ENCODE measurements at places on chromosomes 6 and 20. TPM values are rescaled to one million over a fixed set of nuclear protein-coding genes. Genes with fewer than 3 reads are reported as not detected.

DCDC2 gene
- total RNA-seq, result 2.5 TPM

DCBLD1 gene
- total RNA-seq, result 24.0 TPM

HLA-F gene
- 4.3 TPM for total RNA-seq

SMIM28 gene
- total RNA-seq, result not detected

SH3BGRL2 gene
- 0.33 TPM for total RNA-seq

RIPOR2 gene
- total RNA-seq, result not detected

GOPC gene
- total RNA-seq, result 16.7 TPM

APOM gene
- total RNA-seq, result 3.1 TPM

HLA-DOA gene
- total RNA-seq, result not detected

ZBTB46 gene
- 0.86 TPM for total RNA-seq

MEP1A gene
- not detected for total RNA-seq

NNAT gene
- not detected for total RNA-seq

DYNLT2 gene
- total RNA-seq, result 0.44 TPM

BPIFB4 gene
- not detected for total RNA-seq

STMND1 gene
- total RNA-seq, result not detected

DNAH8 gene
- total RNA-seq, result not detected

PPP1R3G gene
- total RNA-seq, result 1.6 TPM

BTN1A1 gene
- not detected for total RNA-seq

HLA-DRB1 gene
- total RNA-seq, result not detected

Data from A549 treated with GW870086 at 1 μM for 4 hours (cell line).